ENCODE measurements at places on chromosomes 3 and 15.

DNA sequence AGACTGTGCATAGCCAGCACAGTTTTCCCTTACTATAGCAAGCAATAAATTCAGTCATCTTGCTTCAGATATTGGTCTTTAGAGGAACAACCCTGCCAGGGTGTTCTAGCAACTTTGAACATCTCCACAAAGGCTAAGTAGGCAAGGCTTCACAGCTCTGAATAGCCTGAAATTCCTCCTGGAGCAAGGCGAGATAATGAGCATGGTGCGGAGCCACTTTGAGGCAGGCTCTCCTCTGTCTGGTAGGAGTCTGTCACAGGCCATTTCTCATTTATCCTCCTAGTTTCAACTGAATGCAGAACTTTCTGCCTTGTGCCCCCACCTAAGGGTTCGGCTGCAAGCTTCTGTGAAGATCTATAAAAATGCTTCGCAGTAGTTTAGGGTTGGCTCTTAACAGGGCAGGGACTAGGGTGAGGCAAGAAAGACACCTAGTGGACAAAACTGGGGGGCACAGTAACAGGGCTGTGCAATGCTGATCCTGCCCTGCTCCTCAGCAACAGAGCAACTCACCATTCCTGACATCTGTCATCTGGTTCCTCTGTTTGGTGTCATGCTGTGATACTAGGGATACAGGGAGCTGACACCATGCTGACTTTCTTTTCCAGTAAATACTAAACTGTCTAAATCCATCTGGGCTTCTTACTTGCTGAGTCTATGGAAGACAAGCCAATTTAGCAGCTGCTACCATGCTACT is 16.6 kb upstream of the EHHADH start:
- DNase-seq = peak; percentile 78

DNA sequence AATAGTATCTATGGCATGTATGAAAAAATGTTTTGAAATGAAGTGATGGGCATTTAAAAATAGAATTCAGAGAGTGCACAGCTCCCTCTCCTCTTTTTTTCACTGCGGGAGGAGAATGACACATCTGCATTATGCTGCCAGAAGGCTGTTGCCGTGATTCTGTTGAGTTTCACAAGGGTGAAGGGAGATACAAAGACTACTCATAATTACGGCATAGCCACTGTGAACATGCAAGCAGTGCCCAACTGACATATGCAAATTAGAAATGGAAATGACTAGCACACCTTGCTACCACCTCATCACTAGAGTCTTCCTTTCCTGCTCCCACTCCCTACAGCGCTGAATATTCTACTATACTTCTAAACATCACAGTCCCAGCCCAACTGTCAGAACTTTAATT is 20.1 kb downstream of the IFT57 start:
- peak; percentile 12 for DNase-seq

- DNase-seq = peak; percentile 70
These were observed 90.7 kb downstream of the IGF2BP2 start for GRCh38 chr3:185733980-185734724.

- no peak for DNase-seq
These were observed 427.2 kb downstream of the GRM7 start for GRCh38 chr3:7288133-7288532.

DNA sequence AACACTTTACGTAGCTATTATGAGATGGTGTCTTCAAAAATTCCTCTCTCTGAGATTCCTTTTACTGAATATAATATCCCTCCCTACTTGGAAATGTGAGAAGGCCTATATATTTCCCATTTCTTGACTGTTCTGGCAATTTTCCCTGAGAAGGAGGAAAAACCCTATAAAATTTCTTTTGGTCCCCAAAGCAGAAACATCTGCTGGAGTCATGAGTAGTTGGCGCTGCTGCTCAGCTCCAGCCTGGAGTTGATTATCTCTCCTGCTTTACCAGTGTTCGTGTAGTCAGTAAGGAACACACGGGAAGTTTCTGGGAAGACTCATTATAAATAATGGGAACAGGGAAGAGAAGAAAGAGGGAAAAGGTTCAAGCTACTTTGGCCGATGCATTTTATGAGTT is 680.1 kb downstream of the EPHA3 start:
- DNase-seq = no peak

GRCh38 chr3:171813278-171813896 is 3.1 kb upstream of the PLD1 start:
- no peak for DNase-seq

DNA sequence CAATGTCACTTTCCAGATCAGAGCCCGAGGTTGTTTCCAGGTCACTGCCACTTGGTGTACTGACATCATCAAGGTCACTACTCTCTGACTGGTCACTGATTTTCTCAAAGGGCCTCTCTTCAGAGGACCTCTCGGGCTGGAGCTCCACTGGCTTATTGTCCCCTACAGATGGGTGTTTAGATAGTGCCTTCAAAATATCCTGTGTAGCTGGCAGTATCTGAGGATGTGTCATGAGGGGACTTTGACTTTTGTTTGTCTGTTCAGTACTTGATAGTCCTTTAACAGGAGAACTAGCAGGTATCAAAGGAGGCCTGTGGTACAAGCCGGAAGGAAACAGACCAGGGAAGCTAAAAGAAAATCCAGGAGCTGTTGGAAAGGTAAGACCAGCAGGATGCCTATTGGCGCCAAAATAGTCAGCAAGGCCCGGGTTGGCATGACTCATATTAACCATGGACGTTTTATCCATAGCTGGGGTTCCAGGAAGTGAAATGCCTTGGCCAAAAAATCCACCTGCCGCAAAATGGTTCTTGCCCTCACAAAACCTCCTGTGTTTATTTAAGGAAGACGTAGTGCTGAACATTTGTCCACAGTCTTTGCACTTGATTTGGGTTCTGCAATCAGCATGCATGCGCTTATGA is 547.3 kb downstream of the MECOM start:
- no peak for DNase-seq

DNA sequence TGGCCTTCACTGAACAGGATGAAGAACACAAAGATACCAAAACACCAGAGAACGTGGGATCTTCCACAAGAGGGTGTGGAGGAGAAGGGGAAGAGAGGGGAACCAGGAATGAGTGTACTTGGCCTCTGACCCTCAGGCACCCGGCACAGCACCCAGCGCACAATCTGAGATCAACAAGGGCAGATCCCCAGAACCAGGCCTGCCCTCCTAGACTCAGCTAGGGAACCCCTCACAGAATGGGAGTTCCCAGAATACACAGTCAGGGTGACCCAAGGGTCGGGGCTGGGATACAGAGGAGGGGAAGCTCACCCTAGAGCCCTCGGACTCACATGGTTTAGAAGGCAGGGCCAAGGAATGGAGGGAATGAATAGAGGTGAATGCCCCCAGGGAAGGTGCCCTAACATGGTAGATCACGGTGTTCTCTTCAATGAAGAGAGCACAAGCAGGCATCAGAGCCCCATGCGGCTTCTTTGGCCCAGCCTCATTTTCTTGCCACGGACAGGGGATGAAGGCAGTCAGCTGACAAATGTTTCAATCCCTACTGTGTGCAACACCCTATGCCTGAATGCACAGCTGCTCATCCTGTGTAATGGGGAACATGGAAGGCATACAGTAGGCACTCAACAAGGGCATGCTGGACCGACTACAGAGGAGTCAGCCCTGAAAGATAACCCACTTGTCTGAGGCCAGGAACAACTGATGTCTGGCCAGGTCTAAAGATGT is 13.1 kb downstream of the BMF start:
- no peak for DNase-seq

GRCh38 chr3:56880720-56881575 is 79.2 kb upstream of the ARHGEF3 start:
- no peak for DNase-seq

DNA sequence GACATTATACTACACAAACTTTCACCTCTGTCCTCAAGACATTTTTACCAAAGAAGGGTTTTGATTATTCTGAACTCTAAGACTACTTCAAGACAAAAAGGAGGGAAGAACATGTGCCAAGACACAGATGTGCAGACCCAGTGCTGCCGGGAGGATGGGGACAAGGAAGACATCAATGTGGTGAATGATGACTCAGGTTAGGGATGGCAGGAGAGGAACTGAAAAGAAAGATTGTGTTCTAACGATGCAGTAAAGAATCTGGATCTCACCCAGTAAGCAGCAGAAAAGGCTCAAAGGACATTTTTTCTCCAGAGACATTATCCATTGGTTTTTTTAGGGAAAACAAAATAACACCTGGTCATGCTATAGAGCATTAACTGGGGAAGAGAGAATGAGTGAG is 449.9 kb upstream of the NR2F2 start:
- DNase-seq = no peak

GRCh38 chr3:178787960-178788359 is 251.7 kb downstream of the KCNMB2 start:
- DNase-seq = no peak

- DNase-seq = no peak
These were observed 169.5 kb downstream of the TNIK start for GRCh38 chr3:171290680-171291079.

DNA sequence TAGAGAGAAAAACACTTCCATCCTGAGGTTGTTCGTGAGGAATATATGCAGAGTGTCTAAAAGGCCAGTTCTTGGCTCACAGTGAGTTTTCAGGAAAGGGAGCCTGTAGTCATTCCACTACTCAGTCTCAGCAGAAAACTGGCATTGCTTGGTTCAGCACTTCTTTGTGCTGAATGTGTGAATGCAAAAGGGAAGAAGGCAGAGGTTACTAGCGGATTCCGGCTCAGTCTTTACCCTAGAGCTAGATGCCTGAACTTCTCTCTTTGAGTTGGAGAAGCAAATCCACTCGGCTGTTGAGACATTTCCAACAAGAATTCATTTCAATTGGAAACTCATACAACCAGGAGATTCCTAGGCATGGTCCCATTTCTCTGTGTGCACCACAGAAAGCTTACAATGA is 23.1 kb upstream of the FRMD4B start:
- no peak for DNase-seq

Data from AG20443 (cell line).